ENCODE measurements at places on chromosomes 1 and 21.

DNA sequence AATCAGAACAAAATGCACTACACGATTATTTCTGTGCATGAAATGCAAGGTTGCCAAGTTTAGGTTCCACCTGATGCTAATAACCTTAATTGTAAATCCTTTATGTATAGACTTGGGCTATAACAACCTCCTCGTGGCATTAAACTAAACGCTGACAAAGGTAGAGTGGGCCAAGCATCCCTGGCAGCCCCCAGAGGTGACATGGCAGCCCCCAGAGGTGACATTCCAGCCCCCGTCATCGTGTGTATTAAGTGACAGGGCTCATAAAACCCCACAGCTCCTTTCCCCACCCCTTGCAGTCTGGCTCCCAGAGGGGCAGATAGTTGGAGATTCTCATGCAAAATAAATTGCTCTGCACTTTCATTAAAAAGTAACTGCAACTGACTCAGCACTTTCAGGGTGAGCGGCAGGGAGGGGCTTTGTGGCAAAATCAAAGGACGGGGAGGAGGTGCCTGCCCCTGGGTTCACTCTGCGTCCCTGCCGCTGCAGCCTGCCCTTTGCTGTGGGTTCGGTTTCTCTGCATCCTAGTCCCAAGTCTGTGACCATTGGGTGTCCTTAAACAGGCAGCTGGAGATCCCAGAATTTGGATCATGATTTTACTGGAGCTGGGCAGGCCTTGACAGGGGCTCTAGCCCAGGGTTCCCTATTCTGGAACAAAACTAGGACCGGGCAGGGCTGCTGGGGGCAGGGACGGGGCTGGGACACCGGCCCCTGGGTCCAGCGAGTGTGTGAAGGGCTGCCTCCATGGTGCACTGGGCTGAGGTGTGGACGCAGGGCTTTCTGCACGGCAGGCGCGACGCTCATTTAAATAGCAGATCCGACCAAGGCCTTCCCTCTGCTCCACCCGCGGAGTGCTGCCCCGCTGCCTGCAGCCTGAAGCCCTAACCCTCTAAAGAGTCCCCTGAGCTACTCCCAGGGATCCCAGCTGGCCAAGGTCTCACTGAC is 234.9 kb upstream of the VAMP3 start:
- no peak for DNase-seq

DNA sequence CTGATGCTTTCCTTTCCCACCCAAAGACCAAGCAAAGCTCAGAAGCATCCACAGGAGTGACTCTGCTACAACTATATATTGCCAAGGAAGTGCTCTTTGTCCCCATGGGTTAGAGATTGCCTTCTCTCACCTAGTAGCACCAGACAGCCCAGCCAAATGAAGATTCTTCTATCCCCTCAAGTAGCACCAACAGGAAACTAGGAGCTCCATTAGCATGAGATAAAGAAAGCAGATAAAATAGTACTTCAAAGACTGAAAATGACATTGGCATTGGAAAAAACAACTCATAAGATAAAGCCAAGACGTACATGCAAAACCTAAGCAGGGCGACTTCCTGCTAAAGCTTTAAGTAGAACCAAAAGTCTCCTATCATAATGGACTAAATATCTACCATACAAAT is 871.5 kb downstream of the AMY1C start:
- no peak for DNase-seq

- DNase-seq: no peak
Measured at GRCh38 chr1:87200875-87201638, 127.6 kb upstream of the LMO4 start.

DNA sequence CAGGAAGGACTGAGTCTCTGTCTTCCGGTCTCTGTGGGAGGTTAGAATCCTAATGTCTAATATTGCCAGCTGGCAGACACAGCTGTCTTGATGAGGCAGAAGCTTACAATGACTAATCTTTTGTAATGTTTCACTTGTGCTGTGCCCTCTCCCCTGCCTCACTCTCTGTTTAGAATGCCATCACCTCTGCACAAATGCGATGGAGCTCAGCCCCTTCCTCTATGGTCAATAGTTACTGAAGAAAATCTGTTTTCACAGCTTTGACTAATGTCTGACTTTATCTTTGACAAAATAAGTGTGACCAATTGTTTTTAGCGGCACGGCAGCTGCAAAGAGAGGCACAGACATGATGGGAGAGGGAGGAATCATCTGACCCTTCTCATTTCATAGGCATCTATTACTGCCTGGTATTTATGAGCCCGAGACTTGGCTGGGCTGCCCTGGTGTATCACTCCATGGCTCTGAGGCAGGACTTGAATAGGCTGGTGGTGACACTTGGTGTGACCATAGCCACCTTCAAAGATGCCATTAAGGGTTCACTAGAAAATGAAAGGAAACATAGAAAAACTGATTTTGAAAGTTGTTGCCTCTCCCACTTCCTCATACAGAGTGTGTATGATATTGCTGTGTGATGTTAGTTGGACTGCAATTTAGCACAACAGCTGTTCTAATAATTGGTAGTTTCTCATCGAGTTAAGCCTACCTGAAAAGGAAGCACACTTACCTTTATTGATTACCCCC is 163.2 kb upstream of the NBPF11 start:
- DNase-seq: no peak

DNA sequence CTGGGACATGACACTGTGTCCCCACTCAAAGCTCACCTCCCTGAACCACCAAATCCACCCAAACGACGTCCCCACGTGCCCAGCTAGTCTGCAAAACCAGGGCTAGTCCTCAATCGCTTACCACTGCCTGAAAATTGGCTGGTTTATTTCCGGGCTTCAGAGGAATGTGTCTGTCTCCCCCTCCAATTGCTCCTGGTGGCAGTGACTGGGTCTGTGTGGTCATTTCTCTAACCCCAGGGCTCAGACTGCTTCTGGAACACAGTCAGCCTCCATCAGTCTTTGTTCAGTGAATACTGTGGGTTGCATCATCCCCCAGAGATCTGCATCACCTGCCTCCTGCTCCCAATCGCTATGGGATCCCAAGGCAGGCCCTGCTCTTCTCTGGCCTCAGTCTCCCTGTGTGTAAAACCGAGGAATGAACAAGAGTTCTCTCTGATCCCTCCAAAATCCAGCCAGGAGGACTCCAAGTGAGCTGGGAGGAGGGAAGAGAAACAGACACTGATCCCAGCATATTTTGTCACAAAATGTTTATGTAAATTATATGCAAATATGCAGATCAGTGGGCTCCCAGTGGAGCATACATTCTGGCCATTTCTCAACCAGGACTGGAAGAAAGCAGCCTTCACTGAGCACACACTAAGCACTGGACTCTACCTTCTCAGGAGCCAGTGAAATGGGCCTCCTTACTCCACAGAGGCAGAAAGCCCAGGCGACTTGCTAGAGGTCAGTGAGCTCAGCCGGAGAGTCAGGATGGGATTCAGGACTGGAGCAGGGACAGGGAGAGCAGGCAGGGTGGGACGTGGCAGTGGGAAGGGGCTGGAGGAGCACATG is 20.9 kb downstream of the SDC3 start:
- DNase-seq: no peak

DNA sequence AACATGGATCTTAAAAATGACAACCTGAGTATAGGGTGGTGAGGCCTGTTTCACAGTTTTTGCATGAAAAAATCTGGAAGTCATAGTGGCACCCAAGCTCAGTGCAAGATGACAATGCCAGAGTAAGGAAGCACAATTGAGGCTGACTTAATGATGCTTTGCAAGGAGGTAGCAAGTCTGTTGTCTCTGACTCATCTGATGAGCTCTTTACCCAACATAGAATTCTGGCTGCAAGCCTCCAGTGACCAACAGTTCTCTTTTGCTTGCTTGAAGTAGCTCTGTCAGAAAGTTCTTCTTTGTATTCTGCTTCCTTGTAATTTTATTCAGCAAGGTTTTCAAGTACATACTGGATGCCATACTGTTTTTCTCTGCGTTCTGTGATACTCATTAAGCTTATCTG is 117.1 kb downstream of the FOXD2 start:
- no peak for DNase-seq

GRCh38 chr1:118264343-118264742 is 79.3 kb upstream of the SPAG17 start:
- DNase-seq: no peak

- DNase-seq: no peak
Measured at GRCh38 chr1:16116625-16117024, 39.2 kb downstream of the EPHA2 start.

DNA sequence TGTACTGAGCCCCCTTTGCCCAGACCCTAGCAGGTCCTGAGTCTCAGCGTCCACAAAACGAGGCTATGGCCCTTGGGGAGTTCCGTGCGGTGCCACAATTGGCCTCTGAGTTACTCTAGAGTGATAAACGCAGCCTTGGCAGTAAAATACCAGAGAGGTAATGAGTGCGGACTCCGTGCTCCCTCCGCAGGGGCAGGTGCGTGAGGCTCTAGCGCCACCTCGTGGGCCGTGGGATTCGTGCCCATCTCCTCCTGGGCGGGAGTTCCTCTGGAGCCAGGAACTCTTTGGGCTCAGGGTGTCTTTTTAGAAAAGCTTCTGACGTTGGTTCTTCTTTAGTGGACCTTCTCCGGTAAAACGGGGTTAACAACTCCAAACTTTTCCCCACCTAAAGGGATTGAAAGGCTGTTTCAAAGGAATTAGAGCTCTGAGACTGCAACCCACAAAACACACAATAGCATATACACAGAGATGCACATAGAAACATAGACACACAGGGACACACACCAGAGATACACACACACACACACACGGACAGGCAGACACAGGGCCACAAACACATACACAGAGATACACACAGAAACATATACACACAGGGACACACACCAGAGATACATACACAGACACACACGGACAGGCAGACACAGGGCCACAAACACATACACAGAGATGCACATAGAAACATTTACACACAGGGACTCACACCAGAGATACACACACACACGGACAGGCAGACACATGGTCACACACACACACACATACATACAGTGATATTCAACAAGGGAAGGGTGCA is 99.4 kb downstream of the KCNJ15 start:
- DNase-seq: peak; percentile 20

GRCh38 chr1:71916894-71917293 is 365.4 kb downstream of the NEGR1 start:
- DNase-seq: no peak

DNA sequence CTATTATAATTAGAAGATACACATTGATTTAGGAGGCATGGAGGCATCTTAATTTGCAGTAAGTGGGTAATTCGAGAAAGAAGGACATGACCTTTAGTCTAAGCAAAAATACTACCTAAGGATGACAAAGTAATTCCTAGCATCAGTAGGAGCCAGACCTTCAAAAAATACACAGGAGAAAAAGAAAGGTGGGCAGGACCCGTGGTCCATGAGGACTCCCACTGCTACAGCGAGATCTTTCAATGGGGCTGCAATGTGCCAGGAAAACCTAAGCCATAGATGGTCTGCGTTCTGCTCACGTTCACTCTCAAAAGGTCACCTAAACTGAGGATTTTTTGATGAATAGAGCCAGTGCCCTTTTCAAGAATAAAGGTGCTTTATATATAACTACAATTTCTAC is 10.6 kb upstream of the EXO1 start:
- DNase-seq: no peak
